Amygdala (tissue), 56 donors: ENCODE measurements at places on chromosomes 6 and 20.

GRCh38 chr6:169766232-169766631 is 14.8 kb downstream of the ERMARD start:
- DNase-seq = no peak

GRCh38 chr6:140036196-140036595 is 661.7 kb upstream of the CITED2 start:
- no peak for DNase-seq

GRCh38 chr6:52065621-52066020 is 21.8 kb downstream of the PKHD1 start:
- no peak for DNase-seq

DNA sequence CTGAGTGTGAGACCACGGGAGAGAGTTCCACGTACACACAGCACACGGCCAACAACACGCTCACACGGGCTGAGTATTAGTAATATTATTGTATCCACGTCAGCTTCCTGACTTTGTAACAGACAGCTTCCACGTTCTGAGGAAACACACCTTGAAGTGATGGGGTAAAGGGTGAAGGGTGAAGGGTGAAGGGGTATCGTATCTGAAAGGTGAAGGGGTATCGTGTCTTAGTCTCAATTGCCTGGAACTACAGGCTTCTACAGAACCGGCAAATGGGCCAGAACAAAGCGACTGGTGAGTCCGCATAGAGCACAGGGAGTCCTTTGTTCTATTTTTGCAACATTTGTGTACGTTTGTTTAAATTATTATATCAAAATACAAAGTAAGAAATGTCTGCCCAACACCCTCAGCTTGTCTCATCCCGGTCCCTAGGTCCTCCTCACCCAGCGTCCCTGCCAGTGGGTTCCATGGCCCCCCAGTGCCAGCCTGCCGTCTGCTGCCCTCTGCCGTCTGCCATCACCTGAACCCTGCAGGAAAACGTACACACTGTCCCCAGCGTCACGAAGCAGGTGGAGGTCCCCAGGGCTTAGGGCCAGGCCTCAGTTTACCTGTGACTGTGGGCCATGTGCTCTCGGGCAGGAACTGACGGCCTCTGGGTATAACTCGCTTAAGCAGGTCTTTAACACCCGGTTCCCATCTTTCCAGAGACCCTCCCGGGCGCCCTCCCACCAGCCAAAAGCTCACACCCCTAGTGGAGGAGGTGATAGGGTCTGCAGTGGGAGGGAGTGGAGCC is 4.4 kb upstream of the HELZ2 start:
- no peak for DNase-seq

- DNase-seq = no peak
These were observed 160.4 kb downstream of the CD83 start for GRCh38 chr6:14278006-14278405.

DNA sequence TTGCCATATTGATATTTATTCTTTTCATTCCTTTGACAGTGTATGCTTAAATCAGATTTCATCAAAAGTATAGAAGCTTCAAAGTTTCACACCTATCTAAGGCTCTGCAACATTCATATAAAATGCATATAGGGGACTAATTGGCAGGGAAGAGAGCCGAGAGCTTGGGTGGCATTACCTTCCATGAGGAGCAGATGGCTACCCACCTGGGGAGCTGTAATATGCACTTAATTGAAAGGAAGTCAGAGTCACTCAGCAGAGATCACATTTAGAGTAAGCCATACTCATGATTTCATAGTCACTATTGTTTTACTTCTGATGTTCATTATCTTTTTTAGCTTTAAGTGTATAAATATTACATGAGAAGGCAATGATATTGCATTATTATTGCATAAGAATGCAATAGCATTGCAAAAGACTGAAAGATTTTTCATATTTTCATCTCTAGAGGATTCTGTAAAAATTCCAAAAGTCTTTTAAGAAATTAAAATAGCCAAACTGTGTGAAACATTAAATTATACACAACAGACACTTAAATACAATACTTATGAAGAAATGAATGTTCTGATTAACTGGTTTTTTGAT is 1305.2 kb downstream of the EPHA7 start:
- no peak for DNase-seq

DNA sequence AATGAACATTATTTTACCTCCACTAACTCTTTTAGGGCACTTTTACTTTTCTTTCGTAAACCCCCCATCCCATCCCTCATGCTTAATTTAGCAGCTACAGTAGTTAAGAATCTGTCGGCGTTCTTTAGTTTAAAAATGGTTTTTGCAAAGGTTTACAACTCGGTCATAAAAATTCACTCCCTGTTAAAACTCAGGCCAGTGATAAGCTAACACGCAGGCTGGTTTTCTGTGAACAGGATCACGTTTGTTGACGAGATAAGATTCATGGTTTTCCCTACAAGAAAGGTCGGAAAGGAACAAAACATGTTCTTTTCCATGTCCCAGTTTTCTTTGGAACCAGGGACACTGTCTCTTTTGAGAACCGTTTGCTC is 101.1 kb downstream of the TOX2 start:
- DNase-seq = no peak

DNA sequence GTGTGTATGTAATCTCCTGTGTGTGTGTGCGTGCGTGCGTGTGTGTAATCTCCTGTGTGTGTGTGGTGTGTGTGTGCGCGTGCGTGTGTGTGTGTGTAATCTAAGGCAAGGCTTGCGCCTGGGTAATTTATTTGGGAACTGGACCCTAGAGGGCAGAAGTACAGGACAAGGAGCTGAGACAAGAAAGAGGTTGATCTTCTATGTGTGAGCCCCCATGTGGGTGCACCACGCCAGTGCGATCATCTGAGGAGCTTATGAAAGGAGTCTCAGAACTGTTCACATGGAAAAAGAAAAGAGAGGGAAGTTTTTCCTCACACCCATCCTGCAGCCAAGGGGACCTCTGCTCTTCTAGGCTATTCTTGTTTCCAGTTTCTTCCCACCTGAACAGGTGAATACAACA is 220.1 kb upstream of the GGTLC1 start:
- DNase-seq = no peak

DNA sequence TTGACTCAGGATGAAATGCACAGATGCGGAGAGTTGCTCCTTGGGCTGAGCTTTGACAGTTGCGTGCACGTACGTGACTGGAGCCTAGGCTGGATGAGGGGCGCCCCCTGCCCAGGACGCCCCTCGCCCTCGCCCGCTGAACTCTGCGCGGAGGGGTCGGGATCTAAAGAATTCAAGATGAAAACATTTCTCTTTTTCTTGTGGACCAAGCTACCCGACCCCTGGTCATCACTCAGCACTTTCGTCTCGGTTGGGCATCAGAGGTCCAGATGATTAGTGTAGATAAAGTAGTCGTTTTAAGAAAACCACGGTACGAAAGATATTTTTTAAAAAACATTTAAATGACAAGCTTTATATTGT is 700 bp downstream of the DTD1 start:
- no peak for DNase-seq

GRCh38 chr20:2753461-2754040 is 46.9 kb downstream of the CPXM1 start:
- DNase-seq = no peak

GRCh38 chr6:87702589-87702945 is 534 bp upstream of the AKIRIN2 start:
- DNase-seq = no peak

DNA sequence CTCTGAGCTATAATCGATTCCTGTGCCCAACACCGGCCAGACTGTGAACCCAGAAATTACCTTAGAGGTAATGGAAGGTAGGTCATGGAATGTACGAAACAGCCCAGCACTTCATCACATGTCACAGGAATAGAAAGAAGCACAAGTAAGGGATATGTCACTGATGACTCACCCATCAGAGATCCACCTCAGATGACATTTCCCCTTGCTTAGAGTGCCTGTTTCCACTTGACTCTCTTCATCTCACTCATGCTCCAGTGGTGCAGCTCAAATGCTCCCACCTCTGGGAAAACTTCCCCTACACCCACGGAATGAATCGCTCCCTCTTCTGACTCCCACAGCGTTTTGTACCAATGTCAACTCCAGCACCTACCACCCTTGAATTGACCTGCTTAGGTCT is 381.6 kb upstream of the CNR1 start:
- no peak for DNase-seq

GRCh38 chr6:167093406-167093921 is 29.4 kb upstream of the CCR6 start:
- DNase-seq = no peak

DNA sequence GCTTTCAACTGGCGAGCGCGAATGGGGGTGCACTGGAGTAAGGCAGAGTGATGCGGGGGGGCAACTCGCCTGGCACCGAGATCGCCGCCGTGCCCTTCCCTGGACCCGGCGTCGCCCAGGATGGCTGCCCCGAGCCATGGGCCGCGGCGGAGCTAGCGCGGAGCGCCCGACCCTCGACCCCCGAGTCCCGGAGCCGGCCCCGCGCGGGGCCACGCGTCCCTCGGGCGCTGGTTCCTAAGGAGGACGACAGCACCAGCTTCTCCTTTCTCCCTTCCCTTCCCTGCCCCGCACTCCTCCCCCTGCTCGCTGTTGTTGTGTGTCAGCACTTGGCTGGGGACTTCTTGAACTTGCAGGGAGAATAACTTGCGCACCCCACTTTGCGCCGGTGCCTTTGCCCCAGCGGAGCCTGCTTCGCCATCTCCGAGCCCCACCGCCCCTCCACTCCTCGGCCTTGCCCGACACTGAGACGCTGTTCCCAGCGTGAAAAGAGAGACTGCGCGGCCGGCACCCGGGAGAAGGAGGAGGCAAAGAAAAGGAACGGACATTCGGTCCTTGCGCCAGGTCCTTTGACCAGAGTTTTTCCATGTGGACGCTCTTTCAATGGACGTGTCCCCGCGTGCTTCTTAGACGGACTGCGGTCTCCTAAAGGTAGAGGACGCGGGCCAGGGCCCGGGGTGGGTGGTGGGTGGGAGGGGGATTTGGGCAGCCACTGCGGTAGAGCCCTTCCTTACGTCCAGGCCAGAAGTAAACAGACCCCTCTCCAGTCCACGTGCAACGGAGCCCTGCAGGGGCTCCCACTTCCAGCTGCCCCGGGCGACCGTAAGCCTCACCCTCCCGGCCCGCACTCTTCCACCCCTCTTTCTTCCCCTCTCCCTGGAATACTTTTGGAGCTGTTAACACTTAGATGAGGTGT is 998 bp downstream of the BMP2 start:
- no peak for DNase-seq

DNA sequence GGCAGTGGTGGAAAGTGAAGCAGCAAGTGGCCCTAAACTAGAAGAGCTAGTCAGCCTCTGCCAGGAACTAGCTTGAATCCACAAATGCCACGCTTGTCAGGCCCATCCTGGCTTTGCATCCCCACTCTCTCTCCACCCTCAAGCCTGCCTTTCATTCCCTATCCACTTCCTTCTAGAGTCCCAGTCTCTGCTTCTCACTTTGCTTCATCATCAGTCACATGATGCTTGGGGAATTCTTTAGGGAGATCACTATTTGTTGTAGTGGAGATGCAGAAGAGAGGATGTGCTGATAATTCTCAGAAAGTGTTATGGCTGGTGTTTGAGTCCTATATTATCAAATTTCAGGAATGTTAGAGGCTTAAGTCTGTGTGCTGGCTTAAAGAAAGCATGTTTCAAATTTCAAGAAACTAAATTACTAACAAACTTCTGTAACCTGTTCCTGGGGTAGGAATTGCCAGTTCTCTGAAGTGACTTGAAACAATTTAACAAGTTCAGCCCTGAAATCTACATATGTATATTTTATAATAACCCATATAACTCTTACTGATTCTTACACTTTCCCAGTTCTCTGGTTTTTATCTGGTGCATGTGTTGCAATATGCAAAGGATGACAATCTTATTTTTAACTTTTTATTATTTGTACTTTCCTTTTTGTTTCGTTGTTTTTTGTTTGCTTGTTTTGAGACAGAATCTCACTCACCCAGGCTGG is 7.5 kb downstream of the TRIM39 start:
- no peak for DNase-seq

DNA sequence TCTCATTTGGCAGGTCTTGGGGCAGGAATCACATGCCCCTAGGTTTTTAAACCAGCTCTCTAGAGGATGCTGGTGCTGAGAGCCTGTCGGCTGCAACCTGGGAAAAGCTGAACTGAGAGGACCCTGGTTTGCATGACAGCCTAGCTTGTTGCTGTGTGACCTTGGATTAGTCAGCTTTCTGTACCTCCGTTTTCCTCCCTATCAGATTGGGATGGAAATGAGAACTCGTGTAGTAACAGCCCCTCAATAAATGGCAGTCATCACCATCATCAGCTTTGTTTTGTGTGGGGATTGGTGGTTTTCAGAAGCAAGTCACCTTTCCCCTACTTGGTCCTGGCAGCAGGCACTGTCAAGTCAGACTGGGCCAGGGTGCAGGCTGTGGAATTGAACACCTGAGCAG is 75.2 kb upstream of the MYL9 start:
- no peak for DNase-seq

GRCh38 chr6:112232845-112233256 is 21.5 kb downstream of the LAMA4 start:
- no peak for DNase-seq

DNA sequence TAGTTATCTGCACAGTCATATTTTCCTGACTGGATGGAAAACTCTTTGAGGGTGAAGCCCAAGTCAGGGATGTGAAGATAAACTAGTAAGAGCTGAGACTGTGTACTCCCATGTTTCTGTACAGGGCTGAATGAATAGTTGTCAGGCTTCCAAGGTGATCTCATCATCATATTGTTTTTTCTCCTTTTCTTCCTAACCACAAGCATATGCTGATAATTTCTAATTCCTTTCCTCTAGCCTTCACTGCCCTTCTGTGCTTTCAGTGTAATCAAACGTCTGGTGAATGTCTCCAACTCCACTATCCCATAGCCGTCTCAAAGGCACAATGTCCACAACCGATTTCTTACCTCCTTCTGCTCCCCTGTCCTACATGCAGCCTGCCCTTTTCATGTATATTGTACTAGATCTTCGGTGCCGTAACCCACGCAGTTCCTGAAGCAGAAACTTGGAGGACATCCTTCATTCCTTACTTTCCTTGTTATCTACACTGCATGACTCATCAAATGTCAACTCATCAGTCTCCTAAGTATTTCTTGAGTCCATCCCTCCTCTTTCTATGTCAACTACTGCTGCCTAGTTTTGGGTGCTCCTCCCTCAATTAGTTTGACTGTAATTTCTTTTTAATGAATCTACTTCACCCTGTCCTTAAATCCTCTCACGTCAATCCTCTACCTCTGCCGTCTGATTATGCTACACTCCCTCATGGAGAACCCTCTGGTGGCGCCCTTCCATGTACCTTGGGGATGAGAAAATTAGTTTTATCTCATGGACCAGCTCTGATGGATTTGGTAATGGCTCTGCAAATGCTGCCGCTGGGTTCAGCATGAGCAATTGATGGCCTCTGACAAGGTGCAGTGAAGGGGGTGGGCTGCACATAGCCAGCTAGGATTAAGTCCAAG is 21.9 kb downstream of the NCOA7 start:
- DNase-seq = no peak
